ENCODE measurements at places on chromosomes 16 and 17.

GRCh38 chr16:25140459-25140858 lies 28.9 kb downstream of the LCMT1 start:
- DNase-seq, result no peak

- DNase-seq, result no peak
Observed at GRCh38 chr16:30747331-30747730, 894 bp upstream of the PHKG2 start.

DNA sequence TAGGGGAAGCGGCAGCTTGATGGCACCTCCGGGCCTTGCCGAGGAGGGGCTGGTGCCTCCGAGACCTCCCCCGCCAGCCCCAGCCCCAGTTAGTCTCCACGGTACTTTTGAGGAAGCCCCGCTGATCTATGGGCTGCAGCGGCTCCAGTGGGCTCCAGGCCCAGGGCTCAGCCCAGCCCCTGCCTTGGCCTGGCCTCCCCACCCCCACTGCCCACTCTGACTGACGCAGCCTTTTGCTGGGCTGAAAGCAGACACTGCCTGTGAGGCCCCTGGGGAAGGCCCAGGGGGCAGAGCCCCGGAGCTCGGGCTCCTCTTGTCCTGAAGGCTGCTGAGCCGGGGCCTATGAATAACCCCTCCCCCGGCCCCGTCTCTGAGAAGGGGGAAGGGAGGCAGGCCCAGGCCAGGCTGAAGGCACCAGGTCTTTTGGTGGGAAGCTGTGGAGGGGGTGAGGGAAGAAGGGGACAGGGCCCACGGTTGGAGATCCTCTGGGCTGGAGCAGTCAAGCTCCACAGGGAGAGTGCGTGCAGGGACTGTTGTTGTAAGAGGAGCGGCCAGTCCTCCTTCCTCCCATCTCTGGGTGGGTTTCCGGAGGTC lies 7.5 kb upstream of the SMTNL2 start:
- DNase-seq, result no peak

DNA sequence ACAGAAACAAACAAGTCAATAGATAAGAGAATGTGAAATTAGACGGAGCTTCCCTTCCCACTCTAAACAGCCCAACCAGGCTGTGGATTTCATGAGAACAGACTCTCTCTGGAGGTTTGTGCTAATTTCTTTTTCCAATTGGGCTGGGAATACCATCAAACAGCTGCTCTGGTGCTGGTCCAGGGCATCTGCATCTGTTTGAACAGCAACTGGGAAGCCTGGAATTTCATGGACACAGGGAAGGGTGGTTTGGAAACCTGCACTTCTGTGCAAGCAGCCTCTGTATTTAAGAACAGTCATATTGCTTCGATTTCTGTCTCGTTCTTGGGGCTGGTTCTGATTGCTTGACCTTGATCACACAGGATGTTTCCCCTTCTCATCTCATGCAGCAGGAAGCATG lies 88.7 kb downstream of the FOXL1 start:
- no peak for DNase-seq

DNA sequence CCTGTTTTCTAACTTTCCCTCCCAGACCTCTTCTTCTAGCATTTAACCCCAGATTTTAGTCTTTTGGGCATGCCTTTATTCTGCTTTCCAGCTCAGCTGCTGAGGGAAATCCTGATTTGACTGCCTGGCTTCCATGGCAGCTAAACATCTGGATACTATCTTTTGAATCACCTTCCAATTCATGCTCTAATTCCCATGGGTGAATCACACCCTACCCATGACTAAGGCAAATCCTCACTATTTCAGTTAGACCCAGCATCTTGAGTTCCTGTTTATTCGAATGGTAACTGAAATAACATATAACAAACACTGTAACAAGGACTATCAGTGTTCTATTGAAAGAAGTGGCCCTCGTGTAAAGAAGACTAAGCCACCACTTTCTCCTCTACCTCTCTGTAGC lies 29.8 kb downstream of the CA10 start:
- DNase-seq, result no peak

DNA sequence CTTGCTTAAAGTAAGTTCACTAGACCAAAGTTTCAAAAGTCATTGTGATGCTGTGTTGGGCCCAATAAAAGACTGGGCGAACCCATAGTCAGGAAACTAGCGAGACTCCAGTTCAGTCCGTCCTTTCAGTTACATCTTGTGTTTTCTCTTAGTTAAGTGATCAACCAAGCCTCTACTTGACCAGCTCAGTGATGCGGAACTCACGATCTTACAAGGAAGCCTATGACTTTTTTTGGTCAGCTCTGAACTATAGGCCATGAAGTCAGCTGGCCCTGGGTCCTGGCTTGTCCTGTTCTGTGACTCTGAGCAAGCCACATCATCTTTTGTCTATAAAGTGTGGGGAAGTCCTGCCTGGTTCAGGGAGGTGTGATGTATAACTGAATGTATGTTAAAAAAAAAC lies 21.7 kb upstream of the WSCD1 start:
- DNase-seq, result no peak

Data from effector CD4-positive, alpha-beta T cell (primary cell).